M059J (cell line): ENCODE measurements at places on chromosomes 7 and 10.
A peak's percentile ranks its signal among the peaks of the same experiment; 100 is the strongest.

DNA sequence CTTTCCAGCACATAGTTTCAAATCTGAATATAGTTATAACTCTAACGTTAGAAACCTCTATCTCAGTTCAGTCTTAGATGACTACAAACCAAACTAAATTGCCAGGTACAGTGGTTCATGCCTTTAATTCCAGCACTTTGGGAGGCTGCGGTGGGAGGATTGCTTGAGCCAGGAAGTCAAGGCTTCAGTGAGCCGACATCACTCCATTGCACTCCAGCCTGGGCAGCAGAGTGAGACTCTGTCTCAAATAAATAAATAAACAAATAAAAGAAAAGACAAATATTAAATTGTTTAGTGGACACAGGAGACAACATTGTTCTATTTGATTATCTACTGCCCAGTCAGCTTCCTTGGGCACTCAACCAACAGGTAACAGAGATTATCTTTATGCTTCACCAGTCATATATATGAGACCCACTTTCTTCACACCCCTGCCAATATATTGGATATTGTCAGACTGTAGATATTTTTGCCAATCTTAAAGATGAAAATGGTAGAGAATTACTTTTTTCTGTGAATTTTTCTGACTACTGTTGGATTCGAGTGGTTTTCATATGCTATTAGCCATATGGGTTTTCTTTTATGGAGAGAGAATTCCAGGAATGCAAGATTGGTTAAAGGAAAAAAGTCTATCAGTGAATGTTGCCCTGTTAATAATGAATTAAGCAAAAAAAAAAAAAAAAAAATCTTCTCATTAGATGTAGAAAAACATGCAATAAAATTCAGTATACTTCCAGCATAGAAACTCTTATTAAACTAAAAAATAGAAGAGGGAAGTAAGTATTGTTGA lies 16.0 kb downstream of the HDAC9 start:
- peak; percentile 40 for DNase-seq

- no peak for DNase-seq
These were observed 804.9 kb downstream of the LRMDA start for GRCh38 chr10:76236356-76236755.

DNA sequence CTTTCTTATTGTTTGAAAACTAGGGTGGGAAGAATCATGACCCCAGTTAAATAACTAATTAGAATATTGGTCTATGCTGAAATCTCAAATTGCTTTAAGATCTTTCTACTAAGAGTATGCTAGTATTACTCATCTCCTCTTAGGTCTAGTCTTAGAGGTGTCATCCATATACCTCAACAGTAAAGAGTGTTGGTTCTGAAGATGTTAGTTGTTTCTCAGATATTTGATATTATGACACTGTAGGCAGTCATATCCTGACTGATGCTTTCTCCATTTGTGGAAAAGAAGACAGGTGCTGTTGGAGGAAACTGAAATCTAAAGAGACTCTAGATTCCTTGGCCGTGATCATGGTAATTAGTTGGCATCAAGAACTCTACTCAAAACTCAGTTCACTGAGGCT lies 21.2 kb downstream of the BPGM start:
- no peak for DNase-seq

DNA sequence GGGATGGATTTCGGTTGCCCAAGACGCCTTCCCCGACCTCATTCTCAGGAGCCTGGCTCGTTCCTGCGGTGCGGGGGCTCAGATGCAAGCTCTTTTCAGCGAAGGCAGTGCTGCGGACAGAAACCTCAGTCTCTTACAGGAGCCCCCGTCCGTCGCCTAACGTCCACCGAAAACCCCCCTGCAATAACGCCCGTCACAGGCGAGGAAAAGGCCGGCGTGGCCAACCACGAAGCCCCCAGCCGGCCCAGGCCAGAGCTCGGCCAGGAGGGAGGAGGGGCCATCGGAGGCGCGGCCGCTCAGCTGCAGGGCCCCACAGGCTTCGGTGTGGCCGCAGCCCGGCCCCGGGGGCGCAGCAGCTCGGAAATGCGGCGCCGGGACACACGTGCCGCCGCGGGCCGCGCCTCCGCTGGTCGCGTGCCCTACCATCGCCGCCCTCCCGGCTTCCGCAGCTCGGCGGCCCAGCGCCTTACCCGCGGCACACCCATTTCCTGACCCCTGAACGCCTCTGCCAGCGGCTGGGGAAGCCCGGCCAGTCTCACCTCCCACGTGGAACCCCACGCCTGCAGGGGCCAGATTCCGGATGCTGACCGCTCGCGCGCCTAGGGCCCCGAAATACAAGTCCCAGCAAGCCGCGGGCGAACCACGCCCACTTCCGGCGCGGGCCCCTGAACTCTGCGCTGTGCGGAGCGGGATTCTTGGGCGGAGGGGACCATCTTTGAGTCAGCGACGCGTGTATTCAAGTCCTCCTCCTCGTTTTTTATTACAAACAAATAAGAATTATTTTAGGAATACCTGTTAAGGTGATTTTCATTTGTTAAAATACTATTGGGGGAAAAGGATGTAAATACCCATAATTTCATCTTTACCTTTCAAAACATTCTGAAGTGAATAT lies at the start of gene ZNF239:
Gene ZNF239 (minus strand): TSS at position 616 of the 892 bp plus-strand sequence. CDS start 16,537 bp downstream, outside the sequence.
- DNase-seq, result peak; percentile 91

GRCh38 chr10:111261081-111261615 lies 184.3 kb downstream of the ADRA2A start:
- no peak for DNase-seq

GRCh38 chr7:512146-512510 lies 7.5 kb downstream of the PDGFA start:
- DNase-seq, result no peak

DNA sequence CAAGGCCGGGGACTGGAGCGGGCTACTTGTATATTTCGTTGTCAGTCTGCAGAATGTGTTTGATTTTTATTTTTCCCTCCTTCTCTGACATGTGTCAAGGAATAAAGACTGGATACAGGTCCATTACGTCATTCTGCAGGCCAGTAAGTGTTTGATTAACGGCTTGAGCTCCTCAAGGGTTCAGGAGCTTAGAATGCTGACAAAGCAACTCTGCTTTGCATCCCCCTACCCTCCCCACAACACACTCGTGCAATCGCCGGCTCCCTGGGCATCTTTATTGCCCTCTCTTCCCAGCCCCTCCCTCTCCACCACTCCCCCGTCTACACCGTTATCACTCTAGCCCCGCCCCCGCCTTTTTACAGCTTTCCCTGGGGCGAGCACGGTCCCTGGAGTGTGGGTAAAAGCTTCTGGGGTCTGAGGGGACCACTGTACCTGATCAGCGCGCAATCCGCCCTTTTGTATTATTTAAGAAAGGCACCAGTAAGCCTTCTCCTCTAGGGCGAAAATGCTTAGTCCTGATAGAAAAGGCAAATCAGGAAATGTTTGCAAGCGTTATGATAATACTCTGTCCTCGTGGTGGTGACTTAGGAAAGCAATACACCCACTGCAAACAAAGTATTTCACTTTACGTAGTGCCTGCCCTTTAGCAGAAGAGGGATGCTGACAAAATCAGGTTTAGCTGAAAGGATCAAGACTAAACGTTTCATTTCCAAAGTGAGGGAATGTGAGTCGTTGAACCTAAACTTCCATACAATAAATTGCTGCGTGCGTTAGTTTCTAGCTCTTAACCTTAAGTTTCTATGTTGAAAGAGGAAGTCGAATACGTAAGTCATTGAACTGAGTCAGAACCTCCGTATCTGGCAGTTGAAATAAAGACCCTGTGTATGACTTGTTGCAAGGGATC lies 1.4 kb upstream of the CREB5 start:
- DNase-seq, result peak; percentile 16

DNA sequence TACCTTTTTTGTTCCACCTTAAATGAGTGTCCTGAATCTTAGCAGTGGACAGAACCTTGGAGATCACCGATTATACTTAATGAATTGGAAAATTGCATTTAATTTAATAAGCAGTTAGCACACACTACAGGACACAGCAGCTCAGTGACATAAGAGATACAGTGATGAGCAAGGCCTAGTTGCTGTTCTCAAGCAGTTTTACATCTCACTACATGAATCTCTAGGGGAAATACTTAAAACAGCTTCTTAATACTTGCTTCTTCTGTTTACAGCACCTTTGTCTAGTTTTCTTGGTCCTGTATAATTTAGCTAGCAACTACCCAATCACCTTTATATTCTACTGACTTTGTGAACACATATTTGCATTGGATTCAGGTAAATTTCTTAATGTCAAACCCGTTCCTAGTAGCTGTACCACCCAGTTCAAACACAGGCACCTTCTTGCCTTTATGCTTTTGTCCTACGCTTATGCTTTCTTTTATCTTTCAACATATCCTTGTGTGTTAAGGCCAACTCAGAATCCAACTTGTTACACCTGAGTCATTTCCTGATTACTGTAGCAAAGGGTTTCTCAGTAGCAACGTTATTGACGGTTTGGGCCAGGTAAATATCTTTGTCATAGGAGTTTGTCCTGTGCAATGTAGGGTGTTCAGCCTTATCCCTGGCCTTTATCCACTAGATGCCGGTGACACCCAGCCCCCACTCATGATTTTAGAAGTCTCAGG lies 1.8 kb downstream of the STAM start:
- peak; percentile 36 for DNase-seq

DNA sequence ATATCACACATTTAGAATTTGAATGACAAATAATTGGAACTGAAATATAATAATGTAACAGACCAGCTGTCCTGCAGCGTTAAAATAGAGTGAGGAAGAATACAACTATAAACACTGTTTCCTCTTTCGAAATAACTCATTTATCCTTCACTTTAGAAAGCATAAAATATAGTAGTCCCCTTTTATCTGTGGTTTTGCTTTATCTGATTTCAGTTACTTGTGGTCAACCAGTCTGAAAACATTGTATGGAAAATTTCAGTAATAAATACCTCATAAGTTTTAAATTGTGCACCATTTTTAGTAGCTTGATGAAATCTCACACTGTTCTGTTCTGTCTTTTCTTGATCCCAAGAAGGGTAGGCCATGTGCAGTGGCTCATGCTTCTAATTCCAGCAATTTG lies 31.7 kb downstream of the POLR1F start:
- peak; percentile 39 for DNase-seq

DNA sequence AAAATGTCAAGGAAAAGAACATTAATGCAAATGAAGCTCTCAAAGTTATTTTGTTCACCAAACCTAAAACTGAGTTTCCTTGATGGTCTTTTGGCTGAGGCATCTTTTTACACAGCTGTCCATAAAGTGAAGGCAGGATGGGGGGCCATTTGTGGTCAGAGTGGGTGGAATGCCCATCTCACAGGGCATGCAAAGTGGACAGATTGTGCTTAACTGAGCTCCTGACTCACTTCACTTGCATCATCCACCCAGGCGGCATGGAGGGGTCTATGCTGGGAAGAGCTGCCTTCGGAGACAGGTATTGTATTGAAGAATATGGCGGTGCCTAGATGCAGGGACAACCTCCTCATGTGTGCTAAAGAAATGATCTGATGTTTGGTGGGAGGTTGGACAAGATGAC lies 905.3 kb downstream of the KCNMA1 start:
- no peak for DNase-seq

GRCh38 chr7:96026611-96027010 lies 254.3 kb downstream of the DYNC1I1 start:
- DNase-seq, result peak; percentile 4

- no peak for DNase-seq
These were observed 9.6 kb downstream of the DLD start for GRCh38 chr7:107900496-107901015.

GRCh38 chr7:72308986-72309385 lies 103.2 kb downstream of the CALN1 start:
- no peak for DNase-seq

DNA sequence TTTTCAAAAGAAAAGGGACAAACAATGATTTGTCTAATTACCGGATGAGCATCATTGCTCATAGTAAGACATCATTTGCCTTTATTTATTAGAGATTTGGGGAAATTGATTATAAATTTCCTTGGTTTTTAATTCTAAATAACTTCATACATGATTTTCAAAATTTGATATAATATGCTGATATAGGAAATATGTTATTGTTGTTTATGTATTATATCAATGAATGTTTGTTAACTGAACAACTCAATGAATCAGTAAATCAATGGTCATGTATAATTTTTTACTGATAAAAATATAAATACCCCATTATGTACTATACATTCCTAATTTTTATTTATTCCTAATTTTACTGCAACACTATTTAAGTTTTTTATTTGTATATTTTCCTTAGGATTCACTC lies 257.3 kb downstream of the TSPAN12 start:
- DNase-seq, result no peak

- DNase-seq, result no peak
These were observed 72.4 kb downstream of the DENND2A start for GRCh38 chr7:140568021-140568813.

GRCh38 chr10:120887482-120887881 lies 36.3 kb downstream of the WDR11 start:
- DNase-seq, result no peak

DNA sequence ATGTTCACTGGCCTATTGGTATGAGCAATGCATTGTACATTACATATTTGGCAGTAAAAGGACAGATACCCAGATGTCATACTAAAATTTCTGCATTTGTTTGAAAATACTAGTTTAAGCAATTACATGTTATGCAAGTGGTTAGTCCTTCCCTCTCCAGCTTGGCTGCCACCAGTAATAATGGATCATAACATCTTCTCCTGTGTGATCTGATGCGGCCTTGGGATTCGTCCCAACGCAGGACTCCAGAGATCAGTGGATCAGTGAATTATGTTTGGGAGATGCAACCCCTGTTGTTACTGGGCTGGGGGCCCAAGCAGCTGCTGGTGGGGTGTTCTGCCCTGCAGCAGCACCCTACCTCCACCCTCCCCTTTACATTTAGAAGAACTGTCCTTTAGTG lies 11.2 kb upstream of the PDK4 start:
- DNase-seq, result no peak

- no peak for DNase-seq
These were observed 2.0 kb downstream of the MUC12 start for GRCh38 chr7:100971111-100972001.

DNA sequence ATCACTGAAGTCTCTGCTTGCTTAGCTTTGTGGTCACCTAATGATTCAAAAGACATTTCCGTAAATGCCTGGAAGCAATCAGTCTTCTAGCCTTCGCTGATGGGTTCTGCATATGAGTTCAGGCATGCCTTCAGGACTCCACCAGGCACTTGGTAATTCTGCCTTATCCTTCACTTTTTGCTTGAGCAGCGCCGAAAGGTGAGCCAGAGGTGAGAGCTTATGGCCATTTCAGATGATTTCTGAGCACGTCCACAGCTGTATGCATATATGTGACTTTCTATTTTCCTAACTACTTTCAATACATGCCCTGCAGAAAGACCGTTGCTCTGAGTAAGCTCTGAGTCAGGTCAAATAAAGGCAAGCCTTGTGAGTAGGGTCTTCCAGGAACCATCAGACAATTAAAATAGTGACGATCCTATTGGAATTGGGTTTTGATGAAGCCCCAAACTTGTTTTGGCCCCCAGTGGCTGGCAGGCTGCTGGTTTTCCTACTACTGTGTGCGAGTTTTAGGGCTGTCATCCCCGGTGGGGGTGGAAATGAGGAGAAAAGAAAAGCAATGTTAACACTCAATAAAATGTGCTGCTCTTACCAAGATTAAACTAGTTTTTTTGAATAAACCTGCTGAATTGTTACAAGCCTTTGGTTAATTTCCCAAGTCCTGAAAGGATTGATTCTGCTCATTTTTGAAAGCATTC lies 154.4 kb upstream of the AKR1E2 start:
- peak; percentile 81 for DNase-seq
